ENCODE measurements at places on chromosomes 11 and 22.

GRCh38 chr11:43941257-43941994 lies 1.0 kb upstream of the C11orf96 start:
- no peak for DNase-seq

DNA sequence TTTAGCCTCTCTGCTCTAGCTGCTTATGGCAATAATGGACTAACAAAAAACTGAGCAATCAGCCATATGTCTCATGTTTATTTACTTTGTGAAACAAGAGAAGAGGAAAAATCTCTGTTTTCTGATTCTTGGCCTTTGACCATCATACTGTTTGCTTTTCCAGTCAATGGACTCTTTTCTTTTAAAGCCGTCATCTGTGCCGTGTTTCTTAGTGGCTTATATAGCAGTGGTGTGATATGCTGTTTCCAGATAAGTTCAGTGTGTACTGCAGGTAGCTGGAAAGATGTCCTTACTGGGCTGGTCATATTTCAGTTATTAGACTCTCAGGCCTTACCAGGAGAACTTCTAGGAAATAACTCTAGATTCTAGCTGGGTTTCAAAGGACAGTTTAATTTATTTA lies 33.6 kb upstream of the TECTA start:
- no peak for DNase-seq

DNA sequence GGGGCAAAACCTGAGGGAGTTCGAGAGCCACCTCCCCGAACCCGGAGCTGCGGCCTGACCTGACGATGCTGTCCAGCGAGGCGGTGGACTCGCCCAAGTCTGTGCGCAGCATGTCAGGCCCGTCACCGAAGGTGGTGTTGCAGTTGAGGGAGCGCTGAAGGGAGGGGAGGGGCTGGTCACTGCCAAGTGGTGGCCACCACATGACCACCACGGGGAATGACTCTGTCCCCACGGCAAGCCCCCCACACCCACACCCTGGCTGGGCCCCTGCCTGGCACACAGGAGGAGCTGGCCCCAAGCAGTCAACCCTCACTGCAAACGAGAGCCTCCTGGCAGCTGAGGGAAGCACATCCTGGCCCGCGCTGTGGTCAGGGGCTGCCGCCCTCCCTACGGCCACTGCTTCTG lies 30.8 kb downstream of the TRMU start:
- no peak for DNase-seq

GRCh38 chr11:60116996-60117790 lies 28.7 kb downstream of the MS4A2 start:
- no peak for DNase-seq

- no peak for DNase-seq
Observed at GRCh38 chr22:45726081-45726480, 54.4 kb downstream of the ATXN10 start.

- DNase-seq: peak; percentile 29
Observed at GRCh38 chr11:61587541-61587941, 6.7 kb upstream of the SYT7 start.

DNA sequence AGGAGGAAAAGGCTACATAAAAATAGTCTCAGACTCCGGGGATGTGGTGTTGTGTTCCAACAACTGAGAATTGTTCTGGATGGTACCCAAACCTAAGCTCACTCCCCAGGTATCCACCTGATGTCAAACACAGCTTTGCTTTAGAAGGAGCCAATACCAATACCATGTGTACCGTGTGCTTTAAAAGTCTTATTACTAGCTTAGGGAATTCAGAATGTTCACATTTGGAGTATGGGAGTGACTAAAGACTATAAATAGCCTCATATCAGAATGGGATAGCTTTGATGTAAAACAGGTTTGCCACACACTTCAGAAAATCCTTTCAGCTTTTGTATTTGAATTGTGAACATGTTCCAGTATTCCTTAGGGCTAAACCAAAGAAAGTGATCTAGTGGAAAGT lies 248.7 kb upstream of the ARHGAP42 start:
- DNase-seq: no peak

GRCh38 chr11:36238036-36238631 lies 51.1 kb downstream of the COMMD9 start:
- DNase-seq: no peak

DNA sequence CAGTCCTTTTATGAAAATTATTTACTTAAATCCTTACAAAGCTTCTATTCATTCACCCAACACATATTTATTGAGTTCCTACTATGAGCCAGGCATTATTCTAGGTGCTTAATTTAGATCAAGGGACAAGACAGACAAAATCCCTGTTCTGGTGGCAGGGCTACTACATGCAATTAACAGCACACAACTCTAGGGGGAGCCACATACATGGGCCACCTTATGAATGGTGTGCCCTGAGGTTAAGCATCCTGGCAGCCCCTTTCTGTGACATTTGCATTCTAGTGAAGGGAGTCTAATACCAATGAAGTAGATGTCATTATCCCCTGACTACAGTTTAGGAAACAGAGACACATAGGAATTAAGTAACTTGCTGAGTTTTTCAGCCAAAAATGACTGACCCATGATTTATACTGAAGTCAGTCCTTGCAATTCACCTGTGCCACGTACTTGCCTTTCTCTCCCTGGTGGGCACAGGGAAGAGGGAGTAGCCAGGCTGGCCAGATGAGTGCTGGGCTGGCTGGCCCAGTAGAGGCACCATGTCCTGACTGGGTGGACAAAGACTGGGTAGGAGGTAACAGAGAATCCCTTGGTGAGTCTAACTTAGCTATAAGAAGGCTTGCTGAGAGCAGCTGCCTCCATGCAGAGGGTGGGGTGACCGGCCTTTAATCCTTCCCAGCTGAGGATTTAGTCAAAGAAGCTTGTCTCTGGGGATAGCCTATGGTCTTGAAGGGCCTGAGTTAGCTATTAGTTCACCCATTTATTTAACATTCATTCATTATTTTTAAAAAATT lies 52.0 kb upstream of the ELF5 start:
- peak; percentile 27 for DNase-seq

GRCh38 chr22:36816636-36817524 lies at the start of gene PVALB:
TSS of gene PVALB (minus strand) at chr22:36817035. CDS start at chr22:36817005, 30 bp downstream.
- DNase-seq: peak; percentile 24

- no peak for DNase-seq
Observed at GRCh38 chr11:112523477-112523876, 262.8 kb upstream of the PLET1 start.

DNA sequence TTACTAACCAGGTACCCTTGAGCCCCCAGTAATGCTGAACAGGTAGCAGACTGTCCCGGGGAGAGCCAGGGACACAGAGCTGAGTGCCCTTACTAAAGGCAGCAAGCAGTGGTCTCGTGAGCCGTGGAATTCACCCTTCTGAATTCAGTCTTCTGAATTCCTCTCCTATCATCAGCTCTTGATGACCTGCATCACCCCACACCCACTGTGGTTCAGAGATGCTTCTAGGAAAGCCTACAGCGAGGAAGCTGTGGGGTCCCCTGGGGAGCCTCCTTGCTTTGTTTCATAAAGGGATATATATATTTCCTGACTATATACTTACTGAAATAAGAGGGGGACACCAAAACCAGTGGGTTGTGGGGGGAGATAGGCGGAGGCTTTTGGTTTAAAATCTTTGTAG lies 2.6 kb downstream of the SPATA19 start:
- no peak for DNase-seq

- DNase-seq: no peak
Observed at GRCh38 chr11:23310276-23310675, 450.0 kb upstream of the CCDC179 start.

- DNase-seq: peak; percentile 44
Observed at GRCh38 chr11:71563406-71563805, 2.0 kb upstream of the KRTAP5-10 start.

GRCh38 chr11:102239911-102240310 lies 77.4 kb upstream of the BIRC3 start:
- no peak for DNase-seq

- DNase-seq: no peak
Observed at GRCh38 chr22:43293655-43294392, 49.3 kb downstream of the SCUBE1 start.

DNA sequence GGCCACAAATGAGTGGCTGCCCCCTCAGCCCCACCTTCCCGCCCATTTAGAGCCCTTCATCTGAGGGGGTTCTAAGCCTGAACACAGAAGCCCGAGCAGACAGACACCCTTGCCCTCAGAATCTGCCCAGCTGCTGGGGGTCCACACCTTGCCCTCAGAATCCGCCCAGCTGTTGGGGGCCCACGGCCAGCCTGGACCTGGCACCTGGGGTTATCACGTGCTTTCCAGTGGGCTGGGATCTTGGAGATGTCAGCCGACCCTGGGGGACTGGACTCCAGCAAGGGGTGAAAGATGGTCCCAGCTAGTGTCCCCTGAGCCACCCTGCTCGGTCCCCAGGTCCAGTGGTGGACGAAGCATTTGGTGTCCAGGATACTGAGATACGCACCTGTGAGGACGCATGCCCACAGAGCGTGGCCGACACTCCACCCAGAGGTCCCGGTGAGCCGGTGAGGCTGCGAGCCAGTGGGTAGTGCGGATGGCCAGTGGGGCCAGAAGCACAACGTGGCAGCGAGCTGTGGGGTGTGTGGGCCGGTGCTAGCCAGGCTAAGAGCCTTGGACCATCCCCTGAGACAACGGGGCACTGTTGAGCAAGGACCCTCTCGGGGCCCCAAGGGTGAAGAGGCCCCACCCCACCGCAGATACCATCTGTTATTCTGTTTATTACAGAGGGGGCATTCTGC lies 3.1 kb upstream of the CTSD start:
- DNase-seq: no peak

GRCh38 chr11:117575856-117576255 lies 221.2 kb downstream of the DSCAML1 start:
- no peak for DNase-seq

DNA sequence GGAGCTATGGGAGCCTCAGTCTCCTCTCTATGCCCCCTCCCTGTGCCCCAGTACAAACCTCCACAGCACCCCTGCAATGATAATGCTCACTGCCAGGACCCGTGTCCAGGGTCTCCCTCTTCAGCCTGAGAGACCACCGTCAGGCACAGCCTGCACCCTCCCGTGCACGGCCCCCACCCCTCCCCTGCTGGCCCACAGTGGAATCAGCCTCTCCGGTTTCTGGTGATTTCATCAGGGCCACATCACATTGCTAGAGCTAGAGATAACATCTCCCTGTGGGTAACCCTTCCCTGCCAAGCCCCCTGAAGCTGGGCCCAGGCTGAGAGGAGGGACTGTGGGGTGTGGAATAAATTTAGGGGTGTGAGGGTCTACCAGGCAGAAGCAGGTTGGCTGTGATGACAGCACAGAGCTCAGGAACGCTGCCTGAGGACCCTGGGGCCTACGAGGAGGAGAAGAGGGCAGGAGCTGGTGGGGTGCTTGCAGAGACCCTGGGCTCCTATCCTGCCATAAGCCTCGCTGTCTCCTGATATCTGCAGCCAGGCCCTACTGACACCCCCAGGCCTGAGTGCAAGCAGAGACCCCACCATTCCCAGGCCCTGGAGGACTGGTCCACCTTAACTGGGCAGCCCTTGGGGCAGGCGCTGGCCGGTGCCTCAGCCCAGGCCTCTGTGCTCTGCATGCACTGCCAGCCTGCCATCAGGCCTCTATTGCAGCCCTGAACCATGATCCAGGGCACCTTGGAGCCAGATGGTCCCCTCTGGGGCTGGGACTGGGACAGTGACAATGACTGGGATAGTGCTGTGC lies at the start of gene KLHDC7B:
TSS of gene KLHDC7B (plus strand) at position 378 of the 804 bp plus-strand sequence. CDS start at position 723, 345 bp downstream.
- peak; percentile 66 for DNase-seq

DNA sequence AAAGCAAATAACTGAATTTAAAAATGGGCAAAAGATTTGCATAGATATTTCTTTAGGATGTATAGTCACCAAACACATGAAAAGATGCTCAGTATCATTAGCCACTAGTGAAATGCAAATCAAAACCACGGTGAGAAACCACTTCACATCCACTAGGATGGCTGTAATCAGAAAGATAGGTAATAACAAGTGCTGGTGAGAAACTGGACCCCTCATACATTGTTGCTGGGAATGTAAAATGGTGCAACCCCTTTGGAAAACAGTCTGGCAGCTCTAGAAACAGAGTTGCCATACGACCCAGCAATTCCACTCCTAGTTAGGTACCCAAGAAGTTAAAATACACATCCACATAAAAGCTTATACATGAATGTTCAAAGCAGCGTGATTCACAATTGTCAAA lies 16.3 kb downstream of the RPUSD4 start:
- no peak for DNase-seq

DNA sequence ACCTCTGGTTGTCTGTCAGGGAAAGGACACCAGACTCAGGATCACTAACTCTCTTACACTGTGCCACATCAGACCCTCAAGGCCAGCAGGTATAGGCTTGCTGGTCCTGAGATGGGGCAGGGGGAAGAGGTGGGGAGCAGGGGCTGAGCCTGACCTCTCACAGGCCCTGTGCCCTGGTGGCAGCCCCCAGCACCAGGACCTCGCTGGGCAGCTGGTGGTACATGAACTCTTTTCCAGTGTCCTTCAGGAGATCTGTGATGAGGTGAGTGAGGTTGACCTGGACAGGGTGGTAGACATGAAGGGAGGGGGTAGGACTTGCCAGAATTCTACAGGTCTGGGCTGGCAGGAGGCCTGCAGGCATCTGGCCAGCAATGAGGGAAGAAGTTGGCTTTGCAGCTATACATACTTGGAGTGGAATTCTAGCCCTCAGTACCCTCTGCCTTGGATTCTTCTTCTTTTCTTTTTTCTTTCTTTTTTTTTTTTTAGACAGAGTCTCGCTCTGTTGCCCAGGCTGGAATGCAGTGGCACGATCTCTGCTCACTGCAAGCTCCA lies 1.4 kb downstream of the NUDT22 start:
- DNase-seq: no peak

- no peak for DNase-seq
Observed at GRCh38 chr11:126669416-126669815, 313.9 kb downstream of the ST3GAL4 start.

- DNase-seq: no peak
Observed at GRCh38 chr11:78941226-78941851, 366.7 kb upstream of the NARS2 start.

- DNase-seq: peak; percentile 24
Observed at GRCh38 chr22:46761539-46762237, 762 bp upstream of the TBC1D22A start.

GRCh38 chr11:60925868-60926267 lies 1.6 kb downstream of the TMEM132A start:
- DNase-seq: no peak

- no peak for DNase-seq
Observed at GRCh38 chr11:130513132-130513531, 64.7 kb downstream of the ADAMTS15 start.

DNA sequence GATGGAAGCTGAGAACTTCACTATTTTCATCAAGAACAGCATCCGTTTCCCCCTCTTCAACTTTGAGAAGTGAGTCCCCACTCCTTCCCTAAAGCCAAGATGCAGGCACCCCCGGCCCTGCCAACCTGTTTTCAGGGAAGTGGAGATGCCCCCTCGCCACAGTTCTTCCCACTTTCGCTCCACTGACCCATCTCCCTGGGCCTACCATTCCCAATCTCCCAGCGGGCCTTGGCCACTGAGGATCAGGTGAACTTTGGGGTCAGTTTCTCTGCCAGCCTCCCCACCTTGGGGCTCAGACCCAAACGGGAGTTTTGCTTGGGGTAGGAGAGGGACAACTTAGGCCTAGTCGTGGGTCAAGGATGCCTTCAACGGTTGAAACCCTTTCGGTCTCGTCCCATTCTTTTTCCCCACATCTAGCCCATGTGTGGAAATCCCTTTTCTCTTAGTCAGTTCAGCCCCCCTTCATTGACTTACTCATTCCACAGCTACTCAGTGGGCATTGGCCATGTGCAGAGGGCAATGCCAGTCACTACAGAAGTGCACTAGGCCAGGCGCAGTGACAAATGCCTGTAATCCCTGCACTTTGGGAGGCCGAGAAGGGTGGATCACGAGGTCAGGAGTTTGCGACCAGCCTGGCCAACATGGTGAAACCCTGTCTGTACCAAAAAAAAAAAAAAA lies 10.6 kb downstream of the P2RX3 start:
- DNase-seq: no peak

GRCh38 chr22:24727218-24727851 lies 47.2 kb downstream of the PIWIL3 start:
- no peak for DNase-seq

- no peak for DNase-seq
Observed at GRCh38 chr11:73478737-73479347, 102.6 kb downstream of the RELT start.
